ENCODE measurements at places on chromosomes 6 and 20.

GRCh38 chr6:164051427-164051826 is 636.9 kb downstream of the QKI start:
- DNase-seq, result no peak

- no peak for DNase-seq
Measured at GRCh38 chr20:55893031-55893430, 112.3 kb downstream of the CBLN4 start.

DNA sequence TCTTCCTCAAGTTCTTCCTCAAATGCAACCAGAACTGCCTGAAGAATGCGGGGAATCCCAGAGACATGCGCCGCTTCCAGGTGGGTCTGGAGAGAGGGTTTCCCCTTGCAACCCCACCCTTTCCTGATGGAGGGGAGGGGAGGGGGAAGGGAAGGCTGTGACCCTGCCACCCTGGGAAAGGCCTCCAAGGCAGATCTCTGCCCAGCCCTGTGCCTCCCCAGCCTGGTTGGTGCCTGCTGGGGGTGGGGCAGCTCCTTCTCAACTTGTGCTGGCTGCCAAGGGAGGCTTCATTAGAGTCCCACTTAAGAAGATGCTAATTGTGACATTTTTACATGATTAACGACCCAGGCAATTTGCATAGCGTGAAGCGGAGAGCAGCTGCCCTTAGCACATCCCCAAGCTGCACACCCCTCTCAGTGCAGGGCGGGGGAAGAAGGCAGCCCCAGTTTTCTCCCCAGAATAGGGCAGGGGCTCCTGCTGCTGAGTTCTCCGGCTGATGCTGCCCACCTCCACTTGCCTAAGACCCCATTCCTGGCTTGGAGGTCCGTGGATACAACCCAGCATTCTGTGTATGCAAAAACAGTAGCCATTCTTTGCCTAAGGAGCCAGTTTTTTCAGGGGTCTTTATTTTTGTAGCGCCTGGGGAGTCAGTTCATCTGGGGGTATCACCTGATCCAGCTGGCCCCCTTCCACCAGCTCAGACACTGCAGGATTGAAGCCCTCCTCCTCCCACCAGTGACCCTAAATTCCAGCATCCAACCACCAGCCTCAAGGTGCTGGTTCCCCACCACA is 51.7 kb downstream of the CPXM1 start:
- DNase-seq, result no peak

DNA sequence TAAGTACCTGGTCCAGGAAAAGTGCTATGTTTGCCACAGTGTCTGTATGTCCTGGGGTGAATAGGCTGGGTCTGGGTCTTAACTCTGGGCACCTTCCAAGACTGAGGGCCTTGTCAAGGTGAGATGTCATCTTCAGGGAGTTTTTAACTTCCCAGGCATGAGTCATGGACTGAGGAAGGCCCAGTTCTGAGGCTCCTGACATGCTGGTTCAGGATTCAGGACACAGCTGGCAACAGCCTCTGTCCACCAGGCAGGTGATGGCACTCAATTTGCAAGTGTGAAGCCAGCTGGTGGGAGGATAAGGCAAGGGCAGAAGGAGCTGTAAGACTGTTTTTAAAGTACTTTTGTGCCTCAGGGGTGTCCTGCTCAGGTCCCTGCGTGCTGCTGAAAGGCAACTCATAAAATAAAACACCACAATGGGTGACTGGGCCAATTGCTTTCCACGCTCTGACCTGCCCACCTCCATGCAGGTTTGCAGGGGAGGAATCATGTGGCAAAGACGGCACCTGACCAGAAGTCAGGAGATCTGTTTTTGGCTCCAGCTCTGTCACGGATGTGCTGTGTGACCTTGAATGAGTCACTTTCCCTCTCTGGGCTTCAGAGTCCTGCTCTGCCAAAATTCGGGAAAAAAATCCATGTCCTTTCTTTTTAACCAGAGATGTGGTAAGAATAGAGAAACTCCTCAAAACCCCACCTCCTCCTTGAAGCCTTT is 4.9 kb upstream of the PACSIN1 start:
- DNase-seq, result no peak

GRCh38 chr20:52817511-52817910 is 154.6 kb upstream of the TSHZ2 start:
- DNase-seq, result no peak

- no peak for DNase-seq
Measured at GRCh38 chr6:53939830-53940229, 145.0 kb downstream of the LRRC1 start.

GRCh38 chr20:44413575-44414345 is 58.3 kb downstream of the HNF4A start:
- DNase-seq, result no peak

GRCh38 chr6:122130026-122130348 is 269.5 kb upstream of the HSF2 start:
- no peak for DNase-seq

GRCh38 chr6:7726416-7727085 is 652 bp downstream of the BMP6 start:
- DNase-seq, result no peak

DNA sequence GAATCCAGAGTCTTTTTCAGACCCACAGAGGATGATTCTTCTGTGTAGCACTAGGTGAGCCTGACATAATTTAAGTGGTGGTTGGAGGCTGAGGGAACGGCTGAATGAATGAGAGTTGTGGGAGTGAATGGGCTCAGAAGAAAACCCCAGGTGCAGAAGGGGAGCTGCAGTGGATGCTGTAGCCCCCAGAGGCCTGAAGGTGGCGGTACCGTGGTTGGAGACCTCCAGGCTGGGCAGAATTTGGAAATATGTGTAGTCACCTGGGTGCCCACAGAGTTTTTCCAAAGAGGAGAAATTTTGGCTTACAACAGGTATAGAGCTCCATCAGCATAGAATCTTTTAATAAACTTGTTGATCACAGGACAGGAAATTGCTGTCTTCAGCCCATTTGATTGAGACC is 6.5 kb upstream of the RAET1G start:
- no peak for DNase-seq

GRCh38 chr6:128161263-128161662 is 260.4 kb upstream of the THEMIS start:
- DNase-seq, result no peak

GRCh38 chr20:58901488-58902402 is 49.2 kb downstream of the GNAS start:
- DNase-seq, result no peak

GRCh38 chr6:110178626-110179405 is 654 bp downstream of the WASF1 start:
- peak; percentile 65 for DNase-seq

GRCh38 chr6:161038229-161039031 is 46.9 kb downstream of the MAP3K4 start:
- no peak for DNase-seq

- peak; percentile 91 for DNase-seq
Measured at GRCh38 chr6:32984622-32985389, 16.4 kb downstream of the BRD2 start.

GRCh38 chr6:82118150-82118562 is 129.4 kb downstream of the IBTK start:
- no peak for DNase-seq

DNA sequence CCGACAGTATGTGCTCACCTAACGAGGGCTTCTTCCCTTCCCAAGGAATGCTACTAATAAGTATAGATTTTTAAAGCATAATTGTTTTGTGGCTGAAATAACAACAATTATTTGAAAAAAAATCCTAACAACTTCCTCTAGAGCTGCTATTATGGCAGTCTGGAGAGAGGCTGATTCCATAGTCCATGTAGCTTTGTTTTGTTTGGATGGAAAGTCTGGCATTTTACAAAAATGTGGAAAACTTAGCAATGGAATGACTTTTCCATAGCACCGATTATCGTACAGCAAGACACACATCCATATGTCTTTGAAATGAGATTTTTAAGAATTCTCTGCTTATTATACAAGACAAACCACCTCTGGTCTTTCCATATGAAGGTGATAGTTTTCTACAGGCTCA is 252.4 kb upstream of the TAB2 start:
- no peak for DNase-seq

- DNase-seq, result no peak
Measured at GRCh38 chr20:50282592-50283241, 92.1 kb downstream of the CEBPB start.

DNA sequence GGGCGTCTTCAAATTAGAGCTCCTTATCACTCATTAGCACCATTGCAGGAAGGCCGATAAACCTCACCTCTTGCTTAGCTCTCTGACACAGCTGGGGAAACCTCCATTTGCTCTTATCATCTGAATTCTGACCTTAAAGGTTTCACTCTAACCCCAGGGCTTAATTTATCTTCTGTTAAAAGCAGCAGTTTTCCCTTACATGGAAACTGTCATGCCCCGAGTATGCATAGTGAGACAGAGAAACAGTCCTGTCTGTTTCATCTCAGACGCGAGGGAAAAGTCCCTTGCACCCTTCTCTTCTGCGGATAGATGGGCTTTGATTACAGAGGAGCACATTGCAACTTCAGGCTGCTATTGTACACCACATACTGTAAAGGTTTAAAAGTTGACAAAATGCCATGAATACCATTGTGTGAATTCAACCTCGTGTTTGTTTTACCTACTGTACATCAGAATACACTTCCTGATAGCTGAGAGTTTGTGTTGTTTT is 191.5 kb upstream of the BMP2 start:
- no peak for DNase-seq

- no peak for DNase-seq
Measured at GRCh38 chr20:37243076-37243936, 18.3 kb downstream of the GHRH start.

GRCh38 chr6:98589536-98589935 is 244.8 kb upstream of the POU3F2 start:
- no peak for DNase-seq

DNA sequence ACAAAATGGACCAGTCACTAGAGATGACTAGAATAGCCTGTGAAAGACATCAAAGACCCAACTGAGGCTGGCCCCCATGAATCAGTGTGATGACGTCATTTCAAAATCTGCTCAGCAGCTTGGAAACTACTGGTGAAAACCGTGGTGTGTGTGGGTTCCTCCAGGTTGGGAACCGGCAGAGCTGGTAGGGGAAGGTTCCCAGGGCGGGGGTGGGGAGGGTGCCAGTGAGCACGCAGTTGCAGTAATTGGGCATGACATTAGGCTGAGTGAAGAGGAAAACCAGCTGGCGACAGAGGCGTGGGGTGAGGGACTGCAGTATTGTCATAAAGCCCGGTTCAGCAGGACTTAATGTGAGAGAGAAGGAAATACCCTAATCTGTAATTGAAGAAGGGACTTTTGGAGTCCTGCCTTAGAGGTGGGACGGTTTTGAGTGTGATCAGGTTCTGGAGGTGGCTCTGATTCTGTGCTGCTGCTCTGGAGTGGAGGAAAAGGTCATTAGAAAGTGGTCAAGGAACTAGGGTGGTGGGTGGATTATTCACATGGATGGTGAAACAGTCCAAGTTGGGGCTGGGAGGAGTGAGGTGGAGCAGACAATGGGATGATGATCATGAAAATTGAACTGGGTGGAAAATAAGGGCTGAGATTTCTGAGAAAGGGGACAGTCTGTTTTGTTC is 52.0 kb upstream of the MTHFD1L start:
- DNase-seq, result no peak

- DNase-seq, result no peak
Measured at GRCh38 chr20:1874450-1875182, 20.6 kb upstream of the SIRPA start.

GRCh38 chr6:17393892-17394631 is 667 bp downstream of the CAP2 start:
- no peak for DNase-seq

DNA sequence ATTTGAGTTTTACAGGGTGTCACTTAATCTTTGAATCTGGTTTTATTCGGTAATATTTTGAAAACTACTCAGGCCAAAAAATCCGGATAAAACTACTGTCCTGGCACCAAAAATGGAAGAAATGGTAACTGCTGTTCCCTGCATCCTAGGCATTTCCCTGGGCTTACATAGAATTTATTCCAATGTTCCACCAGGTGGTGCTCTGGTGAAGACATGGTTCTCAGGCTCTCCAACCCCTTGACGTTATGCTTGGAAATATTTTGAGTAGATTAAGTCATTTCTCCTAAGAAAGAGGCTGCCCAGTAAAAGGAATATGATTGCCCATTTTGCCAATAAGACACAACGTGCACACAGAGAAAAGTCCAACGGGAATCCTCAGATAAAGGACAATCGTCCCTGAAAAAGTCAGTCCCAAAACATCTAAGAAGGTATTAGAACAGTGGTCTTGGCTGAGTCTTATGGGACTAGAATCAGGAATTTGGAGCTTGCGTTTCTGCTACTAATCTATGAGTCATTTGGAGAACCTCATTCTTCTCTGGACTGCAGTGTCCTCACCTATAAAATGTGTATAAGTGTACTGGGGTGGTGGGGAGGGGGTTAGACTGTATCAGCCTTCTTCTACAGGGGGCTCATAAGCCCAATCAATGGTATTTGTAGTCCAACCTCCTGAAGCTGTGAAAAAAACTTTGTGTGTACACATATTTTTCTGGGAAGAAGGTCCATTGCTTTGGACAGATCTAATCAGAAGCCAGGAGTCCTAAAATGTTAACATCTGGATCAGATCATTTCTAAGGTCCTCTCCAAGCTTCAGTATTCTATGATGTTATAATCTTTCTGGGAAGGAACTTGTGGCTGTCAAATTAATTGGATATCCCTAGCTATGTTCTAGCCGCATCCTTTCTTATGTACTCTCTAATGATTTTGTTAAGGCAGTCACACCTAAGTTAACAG is 131.0 kb upstream of the BMP2 start:
- DNase-seq, result no peak

GRCh38 chr20:2133318-2134183 is 31.9 kb downstream of the STK35 start:
- DNase-seq, result no peak

- no peak for DNase-seq
Measured at GRCh38 chr6:62445521-62445920, 159.5 kb upstream of the KHDRBS2 start.

DNA sequence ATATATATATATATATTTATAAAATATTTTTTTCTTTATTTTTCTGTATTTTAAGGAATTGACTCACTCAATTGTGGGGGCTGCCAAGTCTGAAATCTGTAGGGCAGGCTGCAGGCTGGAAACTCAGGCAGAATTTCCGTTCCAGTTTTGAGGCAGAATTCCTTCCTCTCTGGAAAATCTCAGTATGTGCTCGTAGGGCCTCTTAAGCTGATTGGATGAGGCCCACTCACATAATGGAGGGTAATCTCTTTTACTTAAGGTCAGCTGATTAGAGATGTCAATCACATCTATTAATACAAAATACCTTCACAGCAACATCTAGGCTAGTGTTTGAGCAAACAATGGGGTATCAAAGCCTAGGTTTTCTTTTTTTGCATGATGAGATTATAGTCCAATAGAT is 244.7 kb upstream of the RNF24 start:
- no peak for DNase-seq

GRCh38 chr6:37625591-37626374 is 71.9 kb downstream of the MDGA1 start:
- no peak for DNase-seq

- DNase-seq, result no peak
Measured at GRCh38 chr20:49627329-49627761, 59.4 kb upstream of the PTGIS start.

DNA sequence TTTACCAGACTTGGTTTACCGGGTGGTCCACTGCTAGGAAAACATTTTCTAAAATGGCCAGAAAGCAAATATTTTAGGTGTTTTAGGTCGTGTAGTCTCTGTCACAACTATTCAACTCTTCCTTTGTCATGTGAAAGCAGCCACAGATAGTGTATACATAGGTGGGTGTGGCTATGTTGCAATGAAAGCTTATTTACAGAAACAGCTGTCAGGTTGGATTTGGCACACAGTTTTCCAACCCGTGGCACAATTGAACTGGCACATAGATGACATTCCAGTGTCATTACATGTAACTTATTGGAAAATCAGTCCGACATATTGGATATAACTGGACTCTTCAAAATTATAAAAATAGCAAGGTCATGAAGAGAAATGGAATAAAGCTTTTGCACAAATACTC is 68.9 kb upstream of the KCNQ5 start:
- no peak for DNase-seq

- DNase-seq, result no peak
Measured at GRCh38 chr6:10210052-10210451, 204.8 kb downstream of the TFAP2A start.
